Stromal cell of bone marrow (primary cell): ENCODE measurements at places on chromosomes 16 and 17.
A peak's percentile ranks its signal among the peaks of the same experiment; 100 is the strongest.

GRCh38 chr16:56423584-56424403 is 1.6 kb downstream of the AMFR start:
- DNase-seq, result no peak

GRCh38 chr17:54353789-54354525 is 531.2 kb downstream of the KIF2B start:
- DNase-seq, result no peak

DNA sequence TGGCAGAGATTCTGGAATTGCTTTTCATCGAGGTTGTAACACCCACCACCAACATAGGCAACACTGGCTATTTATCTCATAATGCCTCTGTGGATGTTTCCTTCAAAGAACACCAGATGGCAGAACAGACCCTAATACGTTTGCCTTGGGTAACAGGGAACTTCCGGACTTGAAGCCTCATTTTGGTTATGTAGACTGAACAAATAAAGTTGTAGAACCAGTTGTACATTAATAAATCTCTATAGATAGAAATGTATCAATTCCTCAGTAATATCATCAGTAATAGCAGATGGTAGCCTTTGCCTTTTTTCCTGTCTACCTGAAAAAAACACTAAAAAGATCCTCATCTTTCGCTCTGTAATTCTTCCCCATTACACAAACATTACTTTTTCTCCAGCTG is 25.9 kb upstream of the APOH start:
- peak; percentile 68 for DNase-seq

DNA sequence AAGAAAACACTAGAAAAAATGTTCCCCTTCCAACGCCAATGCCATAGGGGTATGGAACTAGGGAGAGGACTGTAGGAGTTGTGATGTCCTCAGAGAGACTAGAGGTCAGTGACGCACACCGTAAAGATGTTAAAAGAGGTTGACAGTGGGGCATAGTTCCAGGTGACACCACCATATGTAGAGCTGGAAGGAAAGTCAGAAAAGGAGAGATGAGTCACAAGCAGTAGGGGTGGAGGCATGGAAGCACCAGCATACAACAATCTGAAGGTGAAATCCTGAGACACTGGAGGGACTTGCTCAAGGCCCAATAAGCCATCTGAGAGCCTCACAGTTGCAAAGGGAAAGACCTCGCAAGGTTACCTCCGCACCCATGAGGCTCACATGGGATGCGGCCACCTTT is 76.0 kb downstream of the ZNF18 start:
- no peak for DNase-seq

DNA sequence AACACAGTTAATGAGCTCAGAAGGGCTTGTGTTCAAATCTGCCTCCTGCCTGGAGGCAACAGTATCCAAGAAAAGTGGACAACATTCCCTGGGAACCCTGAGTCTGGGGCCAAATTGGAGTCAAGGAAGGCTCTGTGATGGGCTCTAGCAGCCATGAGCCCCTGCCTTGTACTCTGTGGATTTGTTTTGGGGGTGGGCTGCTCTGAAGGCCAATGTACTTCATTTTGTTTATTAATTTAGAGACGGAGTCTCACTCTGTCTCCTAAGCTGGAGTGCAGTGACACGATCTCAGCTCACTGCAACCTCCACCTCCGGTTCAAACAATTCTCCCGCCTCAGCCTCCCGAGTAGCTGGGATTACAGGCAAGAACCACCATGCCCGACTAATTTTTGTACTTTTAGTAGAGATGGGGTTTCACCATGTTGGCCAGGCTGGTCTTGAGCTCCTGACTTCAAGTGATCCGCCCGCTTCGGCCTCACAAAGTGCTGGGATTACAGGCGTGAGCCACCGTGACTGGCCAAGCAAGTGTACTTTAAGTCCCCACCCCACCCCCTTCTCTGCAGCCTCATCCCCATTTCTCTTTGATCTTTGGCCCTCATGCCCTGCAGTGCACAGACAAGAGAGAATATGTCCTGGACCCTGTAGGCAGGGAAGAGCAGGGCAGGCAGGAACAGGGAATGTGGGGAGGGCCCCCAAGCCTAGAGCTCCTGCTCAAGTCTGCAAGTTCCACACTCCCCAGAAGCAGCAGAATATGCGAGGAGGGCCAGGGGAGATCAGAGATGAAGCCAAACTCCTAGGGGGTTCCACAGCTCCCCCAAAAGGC is 2.7 kb upstream of the GIP start:
- DNase-seq, result no peak

DNA sequence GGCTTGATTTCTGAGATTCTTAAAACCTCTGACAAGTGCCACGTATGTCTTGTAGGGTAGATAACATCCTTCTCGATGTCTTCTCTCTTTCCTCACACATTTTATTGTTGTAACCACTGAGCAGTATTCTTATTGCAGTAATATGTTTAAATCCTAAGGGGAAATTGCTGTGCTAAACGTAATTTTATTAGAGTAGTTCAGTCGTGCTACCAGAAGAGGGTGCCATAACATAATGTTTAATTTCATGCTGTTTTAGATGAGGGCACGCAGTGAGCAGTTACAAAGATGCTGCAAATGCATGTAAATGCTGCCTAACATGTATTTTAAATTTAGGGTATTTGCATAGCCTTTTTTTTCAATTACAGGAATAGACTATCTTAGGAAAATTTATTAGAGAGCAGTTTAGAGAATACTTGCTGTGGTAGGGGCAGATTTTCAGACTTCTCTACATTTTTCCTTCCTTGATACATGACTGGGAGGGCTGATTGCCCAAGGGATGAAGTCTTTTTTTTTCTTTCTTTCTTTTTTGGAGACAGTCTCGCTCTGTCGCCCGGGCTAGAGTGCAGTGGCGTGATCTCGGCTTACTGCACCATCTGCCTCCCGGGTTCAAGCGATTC is 51.7 kb downstream of the GAN start:
- DNase-seq, result peak; percentile 21

- no peak for DNase-seq
These were observed 12.2 kb downstream of the CX3CL1 start for GRCh38 chr16:57384248-57385070.

DNA sequence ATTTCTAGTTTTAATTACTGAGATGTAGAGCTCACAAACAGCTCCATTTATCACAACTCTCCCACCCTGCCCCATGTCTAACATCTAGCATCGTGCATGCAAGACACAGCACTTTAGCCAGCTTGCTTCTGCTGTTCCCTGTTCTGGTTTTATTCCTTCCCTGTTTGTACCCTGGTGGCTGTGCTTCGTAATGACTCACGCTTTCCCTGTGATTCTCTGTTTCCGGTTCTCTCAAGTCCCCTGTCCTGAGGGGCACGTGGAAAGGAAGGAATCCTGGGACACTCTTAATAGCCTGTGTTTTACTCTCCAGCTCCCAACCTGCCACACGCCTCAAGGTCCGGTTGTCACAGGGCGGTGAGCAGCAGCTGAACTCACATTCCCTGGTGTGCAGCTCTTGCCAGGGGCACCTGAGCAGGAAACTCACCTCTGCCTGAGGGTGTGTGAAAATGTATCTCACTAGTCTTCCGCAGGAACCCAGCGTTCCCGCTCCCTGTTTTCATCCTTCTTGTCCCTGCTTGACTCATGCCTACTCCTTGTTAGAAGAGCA is 10.6 kb downstream of the SHISA6 start:
- no peak for DNase-seq

DNA sequence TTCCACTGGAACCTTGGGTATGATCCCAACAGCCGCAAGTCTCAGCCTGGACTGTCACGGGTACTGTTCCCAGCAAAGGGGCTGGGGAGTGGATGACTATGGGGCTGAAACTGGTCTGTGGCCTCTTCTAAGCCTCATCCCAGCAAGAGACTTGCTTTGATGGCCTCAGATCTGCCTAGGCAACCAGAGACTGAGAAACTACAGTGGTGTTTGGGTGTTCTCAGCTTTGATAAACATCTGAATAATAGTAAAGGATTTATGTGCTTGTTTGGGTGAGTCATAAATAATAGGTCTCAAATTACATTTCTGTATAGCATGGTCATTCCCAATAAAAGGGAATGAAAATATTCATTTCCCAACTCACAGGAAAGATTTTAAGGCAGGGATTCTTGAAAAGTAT is 30.2 kb upstream of the ULK2 start:
- peak; percentile 70 for DNase-seq

DNA sequence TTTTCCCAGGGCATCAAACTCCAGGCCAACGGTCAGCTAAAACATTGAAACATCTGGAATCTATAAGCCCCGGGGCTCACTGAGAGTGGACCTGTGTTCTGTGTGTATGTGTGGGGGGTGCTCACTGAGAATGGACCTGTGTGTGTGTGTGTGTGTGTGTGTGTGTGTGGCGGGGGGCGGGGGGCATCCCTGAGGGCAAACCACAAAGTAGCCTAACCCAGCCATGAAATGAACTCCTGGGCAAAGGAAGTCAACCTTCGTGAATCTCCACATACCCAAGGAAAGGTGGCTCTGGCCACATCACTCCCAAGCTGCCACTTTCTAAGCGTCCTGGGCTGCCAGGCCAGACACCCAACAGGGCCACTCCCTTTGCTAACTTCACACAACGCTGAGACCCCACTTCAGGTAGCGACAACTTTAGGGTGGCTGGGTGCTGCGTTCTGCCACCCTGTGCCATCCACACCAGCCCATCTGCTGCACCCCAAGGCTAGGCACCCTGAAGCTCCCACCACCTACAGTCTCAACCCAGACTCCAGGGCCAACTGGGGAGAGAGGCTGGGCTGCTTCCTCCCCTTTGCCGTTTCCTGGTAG is 1.6 kb downstream of the MAFG start:
- no peak for DNase-seq

- DNase-seq, result no peak
These were observed 26.5 kb downstream of the MAP3K14 start for GRCh38 chr17:45290269-45290765.

DNA sequence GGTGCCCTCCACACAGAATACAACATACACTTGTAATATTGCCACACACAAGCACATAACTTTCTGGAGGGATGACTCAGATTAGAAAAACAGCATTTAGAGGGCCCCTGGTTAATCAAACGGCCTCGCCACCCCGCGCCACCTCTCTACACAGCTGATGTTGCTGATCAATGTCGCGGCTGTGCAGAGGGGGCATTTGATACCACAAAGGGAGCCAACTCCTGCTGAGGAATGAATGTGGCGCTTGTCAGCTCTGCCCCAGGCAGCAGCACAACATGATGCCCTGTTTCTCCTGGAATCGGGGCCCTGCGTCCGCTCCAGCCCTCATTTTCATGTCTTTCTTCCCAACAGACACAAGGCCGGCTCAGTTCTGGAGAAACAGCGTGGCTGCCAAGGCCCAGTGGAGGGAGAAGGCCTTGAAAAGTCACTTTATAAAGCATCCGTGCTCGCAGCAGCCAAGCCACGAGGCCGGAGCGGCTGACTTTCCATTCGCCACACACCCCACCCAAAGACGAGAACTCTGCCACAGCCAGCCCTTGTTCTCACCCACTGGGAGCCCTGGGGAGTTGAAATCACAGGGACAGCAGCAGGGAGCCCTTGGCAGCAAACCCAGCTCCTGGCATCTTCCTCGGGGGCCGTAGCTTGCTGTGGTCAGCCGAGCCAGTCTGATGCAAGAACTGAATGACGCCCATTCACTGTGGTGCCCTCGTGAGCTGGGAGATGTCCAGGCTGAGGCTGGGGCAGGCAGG is 65.6 kb downstream of the XYLT1 start:
- peak; percentile 88 for DNase-seq

DNA sequence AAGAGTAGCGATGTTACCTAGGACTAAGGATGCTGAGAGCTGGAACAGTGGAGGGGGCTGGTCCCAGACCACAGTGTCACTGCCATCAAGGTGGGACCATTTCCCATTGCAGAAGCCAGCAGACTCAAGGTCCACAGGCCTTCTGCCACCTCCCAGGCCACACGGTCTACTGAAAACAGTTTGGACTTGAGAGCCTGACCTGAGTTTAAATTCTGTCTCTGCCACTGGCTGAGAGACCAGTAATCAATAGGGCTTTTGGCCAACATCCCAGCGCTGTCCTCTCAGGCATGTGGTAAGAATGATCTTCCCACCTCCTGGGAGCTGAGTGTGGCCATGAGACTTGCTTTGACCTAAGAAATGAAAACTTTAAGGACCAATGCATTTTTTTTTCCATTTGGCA is 331.4 kb upstream of the CDH5 start:
- no peak for DNase-seq

DNA sequence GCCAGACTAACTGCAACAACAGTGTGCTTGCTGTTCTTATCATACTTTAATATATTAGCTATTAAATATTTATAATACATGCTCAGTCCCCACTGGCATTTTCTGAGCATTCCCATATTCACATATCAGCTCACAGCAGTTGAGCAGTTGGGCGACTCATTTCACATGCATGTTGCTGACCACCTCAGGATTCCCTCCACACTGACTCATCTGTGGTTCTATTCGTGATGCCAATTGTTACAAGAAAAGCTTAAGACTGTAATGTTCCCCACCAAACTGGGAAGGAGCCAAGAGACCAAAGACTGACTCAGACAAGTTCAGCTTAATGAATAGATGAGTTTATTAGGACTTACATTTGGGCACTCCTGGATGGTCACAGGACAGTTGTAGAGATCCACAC is 100.3 kb upstream of the KIF2B start:
- DNase-seq, result peak; percentile 97

DNA sequence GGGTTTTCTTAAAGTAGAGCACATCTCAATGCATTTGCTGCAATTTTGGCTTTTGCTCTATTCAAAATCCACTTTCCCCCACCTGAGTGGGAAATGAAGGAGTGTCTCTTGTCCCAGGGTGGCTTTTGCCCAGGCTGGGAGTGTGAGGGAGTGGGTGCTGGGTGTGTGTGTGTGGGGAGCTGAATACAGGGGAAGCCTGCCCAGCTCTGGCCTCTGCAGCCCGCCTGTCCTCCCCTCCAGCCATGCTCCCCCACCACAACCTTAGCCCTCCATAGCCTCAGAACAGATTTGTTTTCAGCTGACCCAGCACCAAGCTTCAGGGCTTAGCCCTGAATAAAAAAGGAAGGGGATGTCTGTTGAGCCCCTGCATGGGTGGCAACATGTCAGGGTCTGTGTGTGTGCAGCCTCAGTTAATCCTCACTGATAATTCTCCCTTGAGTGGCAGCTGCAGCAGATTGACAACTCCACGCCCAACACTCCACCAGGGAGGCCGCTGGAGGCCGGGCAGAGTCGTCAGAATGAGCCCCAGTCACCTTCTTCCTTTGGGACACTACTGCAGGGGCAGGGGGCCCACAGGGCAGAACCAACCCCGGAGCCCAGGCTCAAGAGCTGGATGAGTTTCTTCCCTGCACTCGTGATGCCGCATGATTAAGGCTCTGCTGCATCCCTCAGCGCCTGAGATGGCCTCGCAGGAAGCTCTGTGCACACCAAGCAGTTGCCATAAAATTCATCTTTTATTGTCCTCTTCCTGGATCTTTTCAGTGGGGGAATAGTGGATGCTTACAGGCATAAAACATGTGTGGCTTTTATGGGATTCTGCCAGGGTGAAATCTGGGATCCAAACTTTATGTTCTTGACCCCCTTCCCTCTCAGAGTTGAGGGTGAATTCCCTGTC is 55.0 kb downstream of the SPACA3 start:
- no peak for DNase-seq

- no peak for DNase-seq
These were observed 134.2 kb upstream of the CPHXL start for GRCh38 chr16:75860326-75861053.
